ENCODE measurements at places on chromosomes 12 and 14. TPM values are rescaled to one million over a fixed set of nuclear protein-coding genes. Genes with fewer than 3 reads are reported as not detected.

- DNase-seq: no peak
Measured at GRCh38 chr14:96925422-96925821, 128.2 kb downstream of the VRK1 start.

DNA sequence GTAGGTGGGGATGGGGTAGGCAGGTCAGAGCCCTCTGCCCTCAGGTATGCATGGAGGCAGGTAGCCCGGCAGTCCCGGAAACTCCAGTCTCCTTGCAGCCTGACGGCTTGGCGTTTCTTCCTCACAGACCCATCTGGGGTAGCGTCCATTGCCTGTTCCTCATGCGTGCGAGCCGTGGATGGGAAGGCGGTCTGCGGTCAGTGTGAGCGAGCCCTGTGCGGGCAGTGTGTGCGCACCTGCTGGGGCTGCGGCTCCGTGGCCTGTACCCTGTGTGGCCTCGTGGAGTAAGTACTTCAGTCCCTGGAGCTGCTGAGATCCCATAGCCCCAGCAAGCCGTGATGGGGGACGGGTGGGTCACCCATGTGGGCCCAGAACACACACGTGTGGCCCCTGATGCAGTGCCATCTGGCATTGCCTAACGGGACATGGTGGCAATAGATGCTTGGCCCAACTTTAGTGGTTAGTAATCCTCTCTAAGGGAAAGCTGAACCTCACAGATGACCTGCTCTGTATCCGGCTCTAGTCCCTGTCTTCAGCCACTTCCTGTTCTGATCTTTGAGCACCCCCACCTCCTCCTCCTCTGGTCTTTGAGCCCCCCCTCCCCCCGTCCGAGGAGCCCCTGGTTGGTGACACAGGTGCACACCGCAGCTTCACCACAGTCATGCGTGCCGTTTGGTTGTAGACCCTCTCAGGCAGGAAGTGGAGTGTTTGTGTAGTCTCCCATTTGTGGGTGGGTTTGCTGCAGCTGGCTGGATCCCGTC is 3.7 kb downstream of the SIVA1 start:
- DNase-seq: no peak

DNA sequence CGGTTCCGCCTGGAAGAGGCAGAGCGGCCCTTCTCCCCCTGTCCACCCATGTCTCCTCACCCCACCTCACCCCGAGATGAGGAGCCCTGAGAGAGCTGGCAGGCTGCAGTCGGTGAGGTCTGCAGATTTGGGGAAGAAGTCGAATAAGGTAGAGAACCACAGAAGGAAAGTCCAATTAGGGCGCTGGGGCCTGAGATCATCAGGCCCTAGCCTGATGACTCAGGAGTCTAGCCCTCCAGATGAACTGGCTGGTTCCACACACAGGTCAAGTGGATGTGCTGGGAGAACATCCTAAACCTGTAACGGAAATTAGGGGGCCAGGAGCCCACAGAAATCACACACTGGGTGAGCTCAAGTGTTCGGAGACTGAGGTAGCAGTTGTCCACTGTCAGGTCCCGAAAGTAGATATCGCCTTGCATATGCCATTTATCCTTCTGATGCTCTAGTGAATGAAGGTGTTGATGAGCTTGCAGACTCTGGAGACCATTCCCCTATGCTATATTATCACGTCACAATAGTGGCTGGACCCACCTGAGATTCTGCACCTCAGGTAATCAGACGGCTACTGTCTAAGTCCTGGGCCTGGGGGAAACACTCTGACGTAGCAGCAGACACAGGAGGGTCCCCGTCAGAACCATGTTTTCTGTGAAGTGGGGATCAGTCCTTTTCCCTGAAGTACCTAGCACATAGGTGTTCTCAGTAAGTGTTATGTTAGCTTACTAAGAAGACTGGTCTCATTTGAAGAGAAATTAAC is 886 bp upstream of the METTL17 start:
- DNase-seq: no peak

GRCh38 chr12:71576496-71576895 is 87.2 kb downstream of the ZFC3H1 start:
- no peak for DNase-seq

- DNase-seq: no peak
Measured at GRCh38 chr14:102690509-102691286, 86.6 kb upstream of the TRAF3 start.

- peak; percentile 21 for DNase-seq
Measured at GRCh38 chr14:64114166-64114565, 180.0 kb downstream of the ESR2 start.

DNA sequence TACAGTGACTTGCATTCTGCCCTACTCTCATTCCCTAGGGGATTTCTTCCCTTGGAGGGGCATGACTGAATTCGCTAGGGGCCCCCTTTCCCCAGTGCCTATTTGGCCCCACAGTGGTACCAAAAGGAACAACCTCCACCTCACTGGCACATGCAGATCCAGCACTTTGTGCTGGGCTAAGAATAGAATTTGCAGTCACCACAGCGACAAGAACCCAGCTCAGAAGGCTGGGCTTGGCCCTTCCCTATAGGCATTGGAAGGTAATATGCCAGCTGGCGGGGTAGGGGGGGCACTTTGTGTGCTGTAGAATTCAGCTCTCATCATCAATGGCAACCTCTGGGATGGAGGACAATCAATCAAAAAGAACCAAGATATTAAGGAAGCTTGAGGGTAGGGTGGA is 13.9 kb downstream of the BAZ2A start:
- no peak for DNase-seq

DNA sequence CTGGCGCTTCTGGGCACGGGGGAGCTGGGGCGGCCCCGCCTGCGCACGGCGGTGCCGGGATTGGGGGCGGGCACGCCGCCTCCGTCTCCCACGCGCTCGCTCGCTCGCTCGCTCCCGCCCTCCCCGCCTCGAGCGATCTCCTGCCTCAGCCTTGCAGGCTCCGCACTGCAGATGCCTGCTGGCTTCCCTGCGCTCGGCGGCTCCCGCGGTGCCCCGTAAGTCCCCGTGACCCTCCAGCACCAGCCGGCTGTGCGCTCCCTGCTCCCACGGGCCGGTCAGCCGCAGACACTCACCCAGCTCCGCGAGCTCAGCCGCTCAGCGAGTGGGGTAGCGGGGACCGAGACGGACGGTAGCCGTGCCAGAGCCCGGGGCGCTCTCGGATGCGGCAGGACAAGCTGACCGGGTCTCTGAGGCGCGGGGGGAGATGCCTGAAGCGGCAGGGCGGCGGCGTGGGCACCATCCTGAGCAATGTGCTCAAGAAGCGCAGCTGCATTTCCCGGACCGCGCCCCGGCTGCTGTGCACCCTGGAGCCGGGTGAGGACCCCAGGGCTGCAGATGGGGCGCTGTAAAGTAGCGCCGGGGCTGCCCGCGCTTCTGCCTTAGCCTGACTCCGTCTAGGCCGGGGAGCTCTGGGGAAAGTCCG is at the start of gene TBC1D30:
Gene TBC1D30, plus strand, starts transcription at position 148 of the 643 bp plus-strand sequence. Its CDS starts 233 bp downstream, at position 381.
- peak; percentile 2 for DNase-seq

DNA sequence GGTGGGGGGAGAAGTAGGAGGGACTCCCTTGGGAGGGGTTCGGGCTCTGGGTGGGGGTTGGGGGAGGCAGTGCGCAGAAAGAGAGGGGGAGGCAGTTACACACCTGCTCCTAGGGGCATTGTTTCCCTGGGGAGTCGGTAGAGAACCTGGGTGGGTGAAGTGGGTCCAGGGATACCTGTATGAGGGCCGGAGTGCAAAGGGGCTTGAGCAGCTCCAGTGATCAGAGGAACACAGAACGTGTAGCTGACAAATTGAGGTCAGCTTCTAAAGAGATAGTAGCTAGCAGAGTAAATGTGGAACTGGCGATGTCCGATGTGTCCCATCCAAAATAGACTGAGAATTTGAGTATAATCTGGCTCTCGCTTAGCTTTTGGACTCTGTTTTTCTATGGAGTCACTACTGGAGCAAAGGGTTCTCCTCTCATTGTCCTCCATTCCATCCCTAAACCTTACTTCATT is 502 bp downstream of the SMARCD1 start:
- DNase-seq: no peak

- DNase-seq: no peak
Measured at GRCh38 chr12:75259143-75259542, 49.5 kb upstream of the KCNC2 start.

DNA sequence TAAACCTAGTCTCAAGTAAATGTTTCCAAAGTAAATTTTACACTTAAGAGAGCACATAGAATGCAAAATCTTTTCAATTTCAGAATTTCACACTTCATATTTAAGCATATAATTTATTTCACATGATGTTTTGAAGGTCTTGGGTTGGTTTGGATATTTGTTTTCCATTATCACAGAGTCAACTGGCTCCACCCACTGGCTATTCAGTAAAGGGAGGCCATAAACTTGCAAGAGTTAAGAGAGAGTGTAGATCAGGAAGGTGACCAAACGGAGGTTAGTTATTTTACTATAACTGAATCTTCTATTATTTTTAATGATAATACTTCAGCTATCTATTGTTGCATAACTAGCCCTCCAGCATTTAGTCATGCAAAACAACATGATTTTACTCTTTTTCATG is 6.2 kb upstream of the CPNE8 start:
- no peak for DNase-seq

DNA sequence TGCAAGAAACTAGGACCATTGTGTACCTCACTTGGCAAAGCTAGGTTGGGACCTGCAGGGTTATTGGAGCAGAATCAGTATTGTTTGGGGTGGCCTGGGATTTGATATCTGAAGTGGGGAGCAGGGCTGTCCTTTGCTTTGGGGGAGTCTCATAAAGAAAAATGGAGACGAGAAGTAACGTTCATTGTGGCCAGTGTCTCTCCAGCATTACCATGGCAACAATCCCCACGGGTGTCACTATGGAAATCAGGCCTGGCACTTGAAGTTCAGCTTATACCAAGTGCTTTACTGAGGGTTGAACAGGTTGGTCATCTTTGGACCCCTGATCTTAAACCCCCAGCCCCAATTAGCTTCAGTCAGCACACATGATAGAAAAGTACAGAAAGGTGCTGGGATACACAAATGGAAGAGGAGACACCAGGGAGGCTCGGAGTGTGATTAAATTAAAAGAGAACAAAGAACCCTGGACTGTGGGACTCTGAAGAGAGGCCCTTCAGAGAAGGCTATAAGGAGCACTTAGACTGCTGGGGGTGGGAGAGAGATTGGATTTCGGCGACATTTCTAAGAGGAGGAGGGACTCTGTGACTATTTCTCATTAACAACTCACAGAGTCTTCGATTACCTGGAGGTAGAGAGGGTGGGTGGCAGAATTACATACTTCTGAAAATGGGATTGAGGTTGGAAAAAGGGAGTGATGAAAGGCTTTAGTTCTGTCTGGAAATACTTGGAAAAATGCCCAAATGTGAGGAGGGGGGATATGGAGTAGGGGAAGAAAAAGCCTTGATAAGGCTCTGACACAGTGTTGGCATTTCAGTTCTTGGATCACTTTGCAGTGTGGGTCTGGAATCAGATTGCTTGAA is 3.7 kb downstream of the KIF5A start:
- DNase-seq: no peak

DNA sequence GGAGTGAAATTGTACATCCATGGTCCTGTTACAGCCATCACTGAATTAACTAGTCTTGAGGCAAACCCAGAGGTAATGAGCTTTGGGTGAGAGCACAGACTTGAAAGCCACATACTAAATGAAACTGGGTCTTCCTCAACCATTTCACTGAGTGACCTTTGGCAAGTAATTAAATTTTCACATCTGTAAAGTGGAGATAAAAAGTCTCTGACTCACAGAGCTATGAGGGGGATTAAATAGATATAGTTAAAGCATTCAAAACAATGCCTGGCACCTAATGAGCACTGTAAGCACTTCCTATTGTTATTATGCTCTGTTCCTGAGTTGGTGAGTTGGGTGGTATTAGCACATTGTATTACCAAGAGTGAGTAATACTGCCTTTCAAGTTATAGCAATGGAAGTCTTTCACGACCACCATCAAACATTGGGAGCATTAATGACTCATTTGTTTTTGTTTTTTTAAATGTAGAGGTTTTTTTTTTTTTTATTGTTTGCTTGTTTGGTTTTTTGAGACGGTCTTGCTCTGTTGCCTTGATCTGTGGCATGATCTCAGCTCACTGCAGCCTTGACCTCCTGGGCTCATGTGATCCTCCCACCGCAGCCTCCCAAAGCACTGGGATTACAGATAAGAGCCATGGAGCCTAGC is 12.5 kb upstream of the STRN3 start:
- no peak for DNase-seq

DNA sequence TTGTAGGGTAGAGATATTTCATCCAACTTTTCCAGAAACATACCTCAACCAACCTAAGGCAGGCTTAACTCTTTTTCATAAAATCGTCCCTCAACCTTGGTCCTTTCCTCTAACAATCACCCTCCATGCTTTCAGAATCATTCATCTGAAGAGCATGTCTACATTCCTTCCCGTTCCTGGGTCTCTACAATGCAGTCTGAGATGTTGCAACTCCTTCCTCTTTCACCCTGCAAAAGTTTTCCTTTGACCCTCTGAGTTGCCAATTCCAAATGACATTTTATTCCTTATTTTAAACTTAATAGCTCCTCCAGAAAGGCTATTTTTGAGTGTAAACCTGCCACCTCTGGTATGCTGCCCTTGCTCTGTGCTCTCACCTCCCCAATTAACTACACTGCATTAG is 16.7 kb downstream of the SLC7A7 start:
- DNase-seq: no peak

The TOMM20L gene
- polyA plus RNA-seq: not detected

The PLA2G1B gene
- not detected for polyA plus RNA-seq

The BEGAIN gene
- 1.2 TPM for polyA plus RNA-seq

The MIP gene
- not detected for polyA plus RNA-seq

All from IMR-90 (cell line).